Activated naive CD8-positive, alpha-beta T cell treated with anti-CD3 and anti-CD28 coated beads for 36 hours (primary cell): ENCODE measurements at places on chromosomes 5 and 9. TPM values are rescaled to one million over a fixed set of nuclear protein-coding genes. Genes with fewer than 3 reads are reported as not detected.
A peak's percentile ranks its signal among the peaks of the same experiment; 100 is the strongest.

FOXD4 gene
- 0.16 TPM for total RNA-seq

- DNase-seq, result no peak
These were observed 146.5 kb upstream of the TLX3 start for GRCh38 chr5:171162596-171162995.

CCDC192 gene
- not detected for total RNA-seq

DNA sequence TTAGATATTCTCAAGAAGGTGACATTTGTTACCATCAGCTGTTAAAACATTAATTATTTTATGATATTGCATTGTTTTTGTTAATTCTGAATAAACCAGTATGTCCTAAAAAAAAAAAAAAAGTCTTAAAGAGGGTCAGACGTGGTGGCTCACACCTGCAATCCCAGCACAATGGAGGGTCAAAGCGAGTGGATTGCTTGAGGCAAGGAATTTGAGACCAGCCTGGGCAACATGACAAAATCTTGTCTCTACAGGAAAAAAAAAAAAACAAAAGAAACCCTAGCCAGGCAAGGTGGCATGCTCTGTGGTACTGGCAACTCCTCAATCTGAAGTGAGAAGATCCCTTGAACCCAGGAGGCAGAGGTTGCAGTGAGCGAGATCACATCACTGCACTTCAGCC, 46.8 kb downstream of the CYLC2 start:
- no peak for DNase-seq

- peak; percentile 36 for DNase-seq
These were observed 9.9 kb upstream of the PCDHB2 start for GRCh38 chr5:141084487-141084989.

DNA sequence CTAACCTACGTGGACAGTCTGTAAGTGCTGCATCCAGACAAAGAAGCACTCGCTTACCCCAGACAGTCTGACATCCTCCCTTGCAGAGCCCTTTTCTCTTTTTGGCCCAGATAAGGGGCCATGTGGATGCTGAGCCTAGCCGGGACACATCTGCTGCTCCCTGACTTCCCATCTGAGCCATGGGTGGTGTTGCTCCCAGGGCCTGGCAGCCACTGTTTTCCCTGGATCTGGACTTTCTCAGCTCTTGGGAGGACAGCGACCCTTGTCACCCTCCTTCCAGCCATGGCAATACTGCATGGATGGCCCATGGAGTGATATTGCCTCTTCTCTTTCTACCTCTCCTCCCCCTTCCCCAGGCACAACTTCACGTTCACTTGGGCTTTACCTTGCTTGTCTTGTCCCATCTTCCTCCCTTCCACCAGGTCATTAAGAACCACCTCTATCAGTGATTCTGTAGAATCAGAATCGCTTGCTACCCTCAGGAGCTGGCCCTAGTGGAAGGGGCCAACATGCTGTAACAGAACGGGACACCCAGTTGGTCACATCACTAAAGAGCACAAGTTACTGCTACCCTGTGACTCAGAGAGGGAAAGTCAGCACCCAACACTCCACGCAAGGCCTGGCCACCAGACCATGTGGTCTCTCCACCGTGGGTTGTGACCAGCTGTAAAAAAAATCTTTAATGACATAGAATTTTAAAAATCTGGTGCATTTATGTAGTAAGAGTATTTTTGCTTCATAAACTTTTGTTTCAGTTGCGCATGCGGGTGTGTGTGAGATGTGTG, 4.4 kb downstream of the NEURL1B start:
- no peak for DNase-seq

- no peak for DNase-seq
These were observed 92.0 kb downstream of the SNCAIP start for GRCh38 chr5:122404018-122404417.

DNA sequence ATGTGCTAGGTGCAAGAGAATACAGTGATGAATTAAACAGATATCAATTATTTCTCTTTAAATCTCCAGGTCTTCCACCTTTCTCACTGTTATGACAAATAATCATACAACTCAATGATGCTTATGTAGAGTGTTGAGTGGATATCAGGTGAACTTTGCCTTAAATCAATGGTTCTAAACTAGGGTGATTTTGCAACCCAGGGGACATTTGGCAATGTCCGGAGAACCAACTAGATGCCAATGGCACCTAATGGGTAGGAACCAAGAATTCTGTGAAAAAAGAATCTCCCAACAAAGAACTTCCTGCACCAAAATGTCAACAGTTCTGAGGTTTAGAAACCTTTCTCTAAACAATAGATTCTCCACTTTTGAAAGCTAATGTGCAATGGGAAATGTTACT, 52.0 kb upstream of the GDNF start:
- DNase-seq, result no peak

- DNase-seq, result no peak
These were observed 40.1 kb downstream of the NR2F1 start for GRCh38 chr5:93623153-93623552.

GALNT12 gene
- 10.9 TPM for total RNA-seq

SHB gene
- total RNA-seq, result 1.2 TPM

GRCh38 chr5:121432-121831, 29.5 kb downstream of the PLEKHG4B start:
- no peak for DNase-seq

DNA sequence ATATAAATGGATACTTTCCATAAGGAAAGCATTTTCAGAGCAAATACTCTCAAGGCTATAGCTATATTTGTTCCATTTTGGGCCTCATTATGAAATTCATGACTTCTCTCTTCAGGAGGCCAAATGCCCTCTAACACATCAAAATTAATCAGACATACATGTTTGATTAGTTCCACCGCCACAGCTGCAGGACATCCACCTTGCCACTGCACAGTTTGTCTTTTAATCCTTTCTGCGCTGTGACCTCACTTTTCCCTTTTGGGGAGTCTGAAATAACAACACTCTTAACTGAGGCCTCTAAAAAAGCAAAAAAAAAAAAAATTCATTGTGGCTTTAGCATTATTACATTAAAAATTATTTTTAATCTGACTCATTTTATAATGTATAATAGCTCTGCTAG, 279.1 kb upstream of the CDH12 start:
- no peak for DNase-seq

DNA sequence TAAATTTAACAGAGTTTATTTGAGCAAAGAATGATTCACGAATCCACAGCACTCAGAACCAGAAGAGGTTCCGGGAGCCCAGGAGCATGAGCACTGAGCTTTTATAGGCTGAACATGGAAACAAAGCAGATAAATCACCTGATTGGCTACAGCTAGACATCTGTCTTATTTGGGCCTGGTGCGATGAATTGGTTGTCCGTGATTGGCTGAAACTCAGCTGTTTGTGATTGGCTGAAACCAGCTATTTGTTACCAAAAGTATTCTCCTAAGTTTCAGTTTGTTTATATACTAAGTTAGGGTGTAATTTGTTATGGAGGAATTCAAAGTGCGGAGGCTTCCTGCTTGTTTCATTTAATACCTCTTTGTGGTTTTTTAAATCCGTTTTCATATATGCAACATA, 15.8 kb upstream of the LCP2 start:
- peak; percentile 52 for DNase-seq

DNA sequence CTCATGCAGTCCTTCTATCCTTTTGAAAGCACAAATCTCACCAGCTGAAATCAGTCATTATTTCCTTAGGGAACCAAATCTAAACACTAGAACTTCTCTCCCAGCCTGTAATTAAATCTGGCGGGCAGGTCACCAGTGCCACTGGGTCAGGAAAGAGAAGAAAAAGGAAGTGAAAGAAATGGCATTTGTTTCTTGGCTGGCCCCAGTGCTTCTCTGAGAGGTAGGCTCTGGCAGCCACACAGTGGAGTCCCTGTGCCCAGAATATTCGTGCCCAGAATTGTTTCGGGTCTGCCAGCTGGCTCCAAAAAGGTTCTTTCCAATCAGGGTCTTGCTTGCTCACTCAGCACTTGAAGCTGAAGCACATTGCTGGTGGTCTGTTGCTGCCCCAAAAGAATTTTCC, 133.9 kb upstream of the MTAP start:
- no peak for DNase-seq

IFNA21 gene
- not detected for total RNA-seq

DPH7 gene
- total RNA-seq, result 33.7 TPM

- DNase-seq, result no peak
These were observed 368.0 kb upstream of the SEMA6A start for GRCh38 chr5:116942622-116943021.

DNA sequence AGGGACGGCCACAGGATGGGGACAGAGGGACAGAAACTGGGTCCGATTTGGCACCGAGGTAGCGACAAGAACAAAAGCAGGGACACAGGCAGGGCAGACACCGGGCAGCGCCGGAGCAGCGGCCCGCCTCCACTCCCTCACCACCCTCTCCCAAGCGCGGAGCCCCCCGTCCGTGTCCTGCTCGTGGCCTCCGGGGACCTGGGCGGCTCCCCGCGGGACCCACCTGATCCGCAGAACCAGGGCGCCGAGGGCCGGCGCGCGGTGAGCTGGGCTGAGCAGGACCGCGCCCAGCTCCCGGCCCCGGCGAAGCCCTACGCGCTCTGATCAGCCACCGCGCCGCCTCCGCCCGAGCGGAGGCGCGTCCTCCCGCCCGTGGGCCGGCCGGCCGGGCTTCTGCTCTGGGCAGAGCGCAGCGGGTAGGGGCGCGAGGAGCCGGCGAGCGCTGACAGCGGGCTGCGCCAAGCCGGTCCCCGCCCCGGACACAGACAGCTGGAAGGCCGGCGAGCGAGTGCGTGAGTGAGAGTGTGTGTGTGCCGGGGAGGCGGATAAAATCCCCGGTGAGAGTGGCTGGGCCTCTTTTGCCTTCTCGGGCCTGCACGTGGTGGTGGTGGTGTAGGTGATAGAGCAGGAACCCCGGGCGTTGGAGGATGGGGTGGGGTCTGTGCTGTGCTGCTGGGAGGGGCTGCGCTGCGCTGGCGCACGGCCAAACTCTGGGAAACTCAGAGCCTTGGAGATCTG, at the start of gene GGTA1:
TSS of gene GGTA1 (minus strand) at position 418 of the 738 bp plus-strand sequence. CDS start 31,922 bp downstream, outside the sequence.
- peak; percentile 23 for DNase-seq

GRCh38 chr5:111589316-111589715, 77.0 kb upstream of the STARD4 start:
- no peak for DNase-seq

GRCh38 chr5:125499636-125500332, 753.3 kb upstream of the ZNF608 start:
- no peak for DNase-seq

DNA sequence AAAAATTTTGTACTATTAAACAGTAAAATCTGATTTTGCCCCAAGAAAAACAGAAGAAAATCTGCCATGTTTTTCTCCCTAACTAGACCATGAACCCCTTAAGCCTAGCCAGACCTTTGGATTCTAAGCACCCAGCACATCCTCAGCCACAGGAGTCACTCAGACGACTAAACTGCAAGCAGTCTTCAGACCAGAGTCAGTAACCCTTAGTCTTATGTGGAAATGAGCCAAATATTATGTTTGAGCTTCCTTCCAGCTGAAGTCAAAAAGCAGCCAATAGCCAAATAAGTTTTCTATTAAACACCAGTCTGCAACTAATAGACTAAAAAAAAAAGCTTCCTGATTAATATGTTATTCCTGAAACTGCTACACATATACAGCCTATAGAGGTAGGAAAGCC, 47.4 kb downstream of the GOLPH3 start:
- DNase-seq, result no peak

GRCh38 chr9:133194597-133194996, 14.5 kb downstream of the OBP2B start:
- no peak for DNase-seq

GRCh38 chr9:77028478-77028877, 9.0 kb downstream of the FOXB2 start:
- DNase-seq, result no peak

PCDHA9 gene
- total RNA-seq, result not detected

DNA sequence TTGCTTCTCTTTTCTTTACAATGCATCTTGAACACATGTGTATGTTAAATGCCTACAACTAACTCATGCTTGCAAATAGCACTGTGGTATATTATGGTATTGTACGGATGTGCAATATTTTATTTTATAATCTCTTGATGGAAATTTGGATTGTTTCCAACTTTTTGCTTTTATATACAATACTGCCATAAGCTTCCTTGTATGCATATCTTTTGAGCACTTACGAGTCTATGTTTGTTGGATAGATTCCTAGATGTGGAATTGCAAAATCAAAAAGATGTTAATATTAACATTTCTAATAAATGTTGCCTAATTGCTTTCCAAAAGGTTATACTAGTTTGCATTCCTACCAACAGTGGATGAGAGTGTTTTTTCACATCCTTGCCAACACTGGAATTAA, 3.4 kb upstream of the GALNT12 start:
- no peak for DNase-seq

GRCh38 chr5:2865856-2866255, 114.4 kb upstream of the IRX2 start:
- no peak for DNase-seq

ORM2 gene
- total RNA-seq, result not detected
